ENCODE measurements at places on chromosomes 1 and 21.

- no peak for DNase-seq
These were observed 6.7 kb downstream of the DR1 start for GRCh38 chr1:93352376-93352775.

DNA sequence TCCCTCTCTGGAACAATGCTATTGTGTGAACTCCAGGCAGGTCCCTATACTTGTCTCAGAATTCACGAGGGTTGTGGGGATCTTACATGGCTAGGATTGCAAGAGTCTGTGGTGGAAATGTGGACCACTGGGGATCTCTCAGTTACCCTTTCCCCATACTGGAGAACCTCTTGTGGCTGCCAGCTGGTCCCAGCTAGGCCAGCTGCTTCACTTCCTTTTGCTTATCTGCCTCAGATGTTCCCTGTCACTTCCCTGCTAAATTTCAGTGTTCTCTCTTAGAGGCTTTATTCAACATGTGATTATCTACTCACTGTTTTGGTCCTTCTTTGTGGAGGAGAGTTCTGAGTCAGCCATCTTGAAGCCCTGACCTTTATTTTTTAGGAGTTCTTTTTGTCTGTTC lies 75.9 kb upstream of the SAMD13 start:
- DNase-seq: no peak

- no peak for DNase-seq
These were observed 79.7 kb downstream of the PDE9A start for GRCh38 chr21:42733037-42733627.

GRCh38 chr21:38820471-38821239 lies 14.9 kb downstream of the ETS2 start:
- no peak for DNase-seq
